ENCODE measurements at places on chromosomes 7 and 10.
A peak's percentile ranks its signal among the peaks of the same experiment; 100 is the strongest.

DNA sequence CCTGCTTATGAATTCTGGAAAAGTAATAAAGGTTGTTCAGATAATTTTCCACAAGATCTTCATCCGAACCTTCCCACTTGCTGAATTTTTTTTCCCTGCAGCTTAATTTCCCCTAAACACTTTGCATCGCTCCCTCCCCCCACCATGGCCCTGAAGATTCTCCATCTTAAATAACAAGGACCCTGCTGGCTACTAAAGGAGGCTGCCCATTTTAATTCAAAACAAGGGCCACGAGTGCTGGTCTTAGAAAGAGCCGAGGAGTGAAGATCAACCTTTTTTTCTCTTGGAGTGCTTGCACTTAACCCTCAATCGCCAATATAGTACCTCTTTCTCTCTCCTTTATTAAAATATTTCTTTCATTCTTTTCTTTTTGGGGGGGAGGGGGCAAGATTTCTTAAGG is 9.2 kb upstream of the SP8 start:
- no peak for DNase-seq

DNA sequence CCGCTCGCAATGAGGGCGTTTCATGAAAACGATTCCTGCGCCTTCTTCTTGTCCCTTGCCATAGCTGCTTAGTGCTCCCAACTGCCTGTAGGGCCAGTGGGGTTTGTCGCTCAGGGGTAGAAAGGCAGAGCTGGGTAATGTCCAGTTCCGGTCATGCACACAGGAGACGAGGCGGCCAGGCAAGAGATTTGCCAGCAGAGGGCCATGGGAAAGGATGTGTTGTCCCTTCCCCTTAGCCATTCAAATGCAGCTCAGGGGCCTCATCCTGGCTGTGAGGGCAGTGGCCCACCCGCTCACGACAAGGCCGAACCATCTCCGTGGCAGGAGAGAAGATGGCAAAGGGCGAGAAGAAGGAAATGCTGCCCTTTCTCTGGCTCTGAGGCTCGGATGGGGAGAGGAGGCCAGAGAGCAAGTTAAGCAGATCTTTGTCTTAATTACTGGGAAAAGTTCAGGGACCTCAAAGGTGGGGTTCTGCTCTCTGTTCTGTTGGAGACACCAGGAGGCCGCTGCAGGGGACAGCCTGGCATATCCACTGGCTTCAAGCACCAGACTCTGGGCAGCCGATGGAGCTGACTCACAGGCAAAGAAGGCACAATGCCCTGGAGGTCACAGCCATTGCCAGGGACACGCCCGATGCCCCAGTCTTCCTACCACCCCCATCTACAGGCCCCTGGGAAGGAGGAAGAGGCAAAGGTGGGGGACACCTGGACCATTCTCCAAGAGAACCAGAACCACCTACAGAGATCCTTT is 534.8 kb upstream of the MGMT start:
- DNase-seq: no peak

DNA sequence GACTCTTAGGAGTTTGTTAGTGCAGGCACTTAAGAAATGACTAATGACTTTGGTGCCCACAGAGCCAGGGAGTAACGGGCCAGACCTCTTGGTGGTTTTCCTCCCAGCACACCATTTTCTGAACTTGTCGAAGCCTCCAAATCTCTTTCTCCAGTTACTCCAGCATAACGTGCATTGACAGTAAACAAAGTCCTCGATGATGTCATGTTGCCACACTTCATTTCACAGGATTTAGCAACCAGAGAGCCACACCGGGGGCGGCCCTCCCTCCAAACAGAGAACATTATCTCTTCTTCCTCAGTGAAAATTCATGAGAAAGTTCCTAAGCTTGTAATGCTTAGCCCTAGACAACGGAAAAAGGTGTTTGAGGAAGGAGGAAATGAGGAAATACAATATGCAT is 4.0 kb upstream of the SVOPL start:
- no peak for DNase-seq

DNA sequence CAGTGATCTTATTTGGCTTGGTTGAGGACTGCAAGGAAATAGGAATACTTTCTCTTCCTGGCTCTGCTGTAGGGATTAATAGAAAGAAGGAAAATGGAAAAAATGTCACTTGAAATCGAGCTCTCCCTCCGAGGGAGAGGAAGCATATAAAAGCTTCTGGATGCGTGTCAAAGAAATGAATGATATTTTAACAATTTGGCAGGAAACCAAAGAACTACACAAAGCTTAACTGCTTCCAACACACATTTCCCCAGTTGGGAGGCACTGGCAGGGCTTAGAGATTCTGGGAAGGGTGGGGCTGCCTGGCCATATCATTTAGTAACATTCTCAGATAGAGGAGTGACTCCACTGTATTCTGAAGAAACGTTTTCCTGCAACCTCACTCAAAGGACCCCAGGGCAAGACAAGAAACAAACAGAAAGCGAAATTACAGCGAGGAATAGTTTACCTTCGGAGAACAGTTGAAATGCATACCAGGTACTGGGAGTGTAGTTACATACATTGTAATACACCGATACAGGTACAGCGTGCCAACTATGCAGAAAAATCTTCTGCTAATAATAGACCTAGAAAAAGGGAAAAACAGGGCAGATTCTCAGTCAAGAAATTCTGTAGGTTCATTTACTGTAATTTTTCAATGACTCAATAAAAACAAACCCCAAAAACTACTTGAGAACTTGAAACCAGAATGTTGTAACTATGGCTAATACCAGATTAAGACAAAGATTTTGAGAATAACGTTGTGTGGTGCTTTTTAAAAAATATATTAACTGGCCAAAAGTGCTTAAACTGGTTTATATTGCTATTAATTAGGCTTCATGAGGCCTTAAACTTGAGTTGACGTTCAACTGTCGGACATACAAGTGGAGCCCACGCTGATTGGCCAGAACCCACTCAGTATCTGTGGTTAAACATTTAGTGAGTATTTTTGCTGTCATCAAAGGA is 75.7 kb upstream of the ASAH2 start:
- DNase-seq: no peak

DNA sequence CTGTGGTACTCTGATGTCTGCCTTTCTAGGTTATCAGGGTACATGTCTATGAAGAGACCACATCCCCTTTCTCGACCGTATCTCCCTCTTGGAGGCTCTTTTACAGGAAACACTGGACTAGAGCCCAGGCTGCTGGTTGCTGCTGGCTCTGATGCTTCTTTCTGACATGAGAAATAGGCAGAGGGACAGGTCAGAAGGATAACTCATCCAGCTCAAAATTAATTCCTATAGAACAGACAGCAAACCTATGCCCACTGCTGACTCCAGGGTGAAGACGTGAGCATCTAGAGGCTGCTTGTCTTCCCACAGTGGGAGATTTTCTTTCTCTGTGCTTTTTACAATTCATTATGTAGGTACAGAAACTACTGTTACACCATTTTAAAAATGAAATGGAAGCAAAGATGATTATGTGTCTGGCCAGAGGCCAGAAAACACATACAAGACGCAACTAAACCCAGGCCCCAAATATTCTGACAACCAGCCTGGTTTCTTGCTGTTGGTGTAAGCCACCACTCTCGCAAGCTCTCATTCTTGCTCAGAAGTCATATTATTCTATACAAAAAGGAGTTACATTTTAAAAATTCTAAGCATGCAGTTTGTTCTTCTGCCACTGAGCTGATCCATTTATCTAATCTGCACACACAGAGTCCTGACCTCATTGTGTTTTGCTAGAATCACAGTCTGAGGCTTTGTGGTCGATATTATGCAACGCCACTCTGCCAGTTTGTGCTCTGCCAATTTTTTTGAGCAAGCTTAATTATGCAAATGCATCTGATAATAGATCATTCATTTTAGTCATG is 424.3 kb downstream of the KIF20B start:
- DNase-seq: peak; percentile 28

- DNase-seq: no peak
Measured at GRCh38 chr7:1725199-1725690, 55.2 kb downstream of the ELFN1 start.

DNA sequence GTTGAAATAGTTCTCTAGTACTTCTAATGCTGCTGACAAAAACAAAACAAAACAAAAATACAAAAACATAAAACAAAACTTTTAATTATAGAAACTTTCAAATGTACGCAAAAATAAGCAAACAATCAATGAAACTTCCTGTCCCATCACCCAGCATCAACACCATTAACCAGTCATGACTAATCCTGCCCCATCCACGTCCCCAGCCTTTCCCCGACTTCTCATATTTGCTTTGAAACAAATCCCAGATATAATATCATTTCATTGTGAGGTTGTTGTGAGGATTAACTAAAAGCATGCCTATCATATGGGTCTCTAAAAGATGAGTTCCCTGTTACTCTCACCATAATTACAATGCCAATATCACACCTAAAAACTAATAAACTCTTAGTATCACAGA is 55.7 kb downstream of the CSTF2T start:
- DNase-seq: no peak

DNA sequence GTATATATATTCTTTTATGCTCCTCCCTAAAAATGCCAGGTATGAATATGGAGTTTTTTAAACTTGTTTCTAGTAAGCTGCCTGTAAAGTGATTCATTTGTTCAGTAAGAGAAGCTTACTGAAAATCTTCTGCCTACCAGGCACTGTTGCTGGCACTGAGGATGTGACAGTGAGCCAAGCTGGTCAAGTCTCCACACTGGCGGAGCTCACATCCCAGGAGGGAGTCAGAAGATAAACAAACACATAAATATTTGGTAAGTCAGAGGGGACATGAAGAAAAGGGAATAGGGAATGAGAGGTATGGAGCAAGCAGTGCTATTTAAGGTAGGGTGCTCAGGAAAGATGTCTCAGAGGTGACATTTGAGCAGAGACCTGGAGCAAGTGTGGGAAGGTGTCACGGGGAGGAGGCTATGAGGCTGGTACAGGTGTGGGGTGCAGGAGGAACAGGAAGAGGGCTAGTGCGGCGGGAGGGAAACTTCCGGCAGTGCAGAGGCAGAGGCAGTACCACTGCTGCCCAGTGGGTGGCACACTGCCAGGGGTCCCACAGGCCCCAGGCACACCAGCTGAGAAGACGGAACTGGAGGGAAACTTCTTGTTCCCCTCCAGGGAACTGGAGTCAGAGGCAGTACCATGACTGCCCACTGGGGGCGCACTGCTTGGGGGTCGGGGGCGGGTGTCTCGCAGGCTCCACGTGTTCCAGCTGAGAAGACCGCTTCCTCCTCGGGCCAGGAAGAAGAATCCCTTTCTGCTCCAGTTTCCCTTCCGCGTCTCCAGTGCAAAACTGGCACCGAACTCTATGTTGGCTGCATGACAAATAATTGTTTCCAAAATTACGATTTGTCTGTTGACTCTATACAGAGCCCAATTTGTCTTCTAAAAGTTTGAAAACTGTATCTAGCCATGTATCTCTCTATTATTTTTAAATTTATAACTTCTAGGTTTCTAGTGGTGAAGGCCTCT is 161.0 kb downstream of the TEX36 start:
- no peak for DNase-seq

- no peak for DNase-seq
Measured at GRCh38 chr7:72069263-72069662, 342.9 kb downstream of the CALN1 start.

DNA sequence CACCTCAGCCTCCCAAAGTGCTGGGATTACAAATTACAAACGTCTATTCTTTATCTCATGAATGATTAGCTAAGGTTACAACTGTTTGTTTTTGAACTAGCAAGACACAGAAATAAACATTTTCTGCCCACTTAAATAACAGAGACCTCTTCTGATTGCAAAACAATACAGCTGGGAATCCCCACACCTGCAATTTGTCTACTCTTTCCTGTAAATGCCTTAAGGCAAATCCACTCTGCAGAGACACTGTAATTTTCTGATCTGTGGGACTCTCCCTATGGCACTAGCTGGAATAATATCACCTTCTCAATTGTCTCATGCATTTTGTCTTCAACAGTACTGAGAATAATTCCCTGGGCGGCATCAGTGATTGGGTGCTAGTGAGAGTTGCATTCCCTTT is 149.3 kb upstream of the FAM3C start:
- DNase-seq: no peak

- DNase-seq: no peak
Measured at GRCh38 chr7:12370249-12370648, 33.4 kb downstream of the VWDE start.

GRCh38 chr10:96136810-96137209 is 6.7 kb downstream of the ZNF518A start:
- no peak for DNase-seq

DNA sequence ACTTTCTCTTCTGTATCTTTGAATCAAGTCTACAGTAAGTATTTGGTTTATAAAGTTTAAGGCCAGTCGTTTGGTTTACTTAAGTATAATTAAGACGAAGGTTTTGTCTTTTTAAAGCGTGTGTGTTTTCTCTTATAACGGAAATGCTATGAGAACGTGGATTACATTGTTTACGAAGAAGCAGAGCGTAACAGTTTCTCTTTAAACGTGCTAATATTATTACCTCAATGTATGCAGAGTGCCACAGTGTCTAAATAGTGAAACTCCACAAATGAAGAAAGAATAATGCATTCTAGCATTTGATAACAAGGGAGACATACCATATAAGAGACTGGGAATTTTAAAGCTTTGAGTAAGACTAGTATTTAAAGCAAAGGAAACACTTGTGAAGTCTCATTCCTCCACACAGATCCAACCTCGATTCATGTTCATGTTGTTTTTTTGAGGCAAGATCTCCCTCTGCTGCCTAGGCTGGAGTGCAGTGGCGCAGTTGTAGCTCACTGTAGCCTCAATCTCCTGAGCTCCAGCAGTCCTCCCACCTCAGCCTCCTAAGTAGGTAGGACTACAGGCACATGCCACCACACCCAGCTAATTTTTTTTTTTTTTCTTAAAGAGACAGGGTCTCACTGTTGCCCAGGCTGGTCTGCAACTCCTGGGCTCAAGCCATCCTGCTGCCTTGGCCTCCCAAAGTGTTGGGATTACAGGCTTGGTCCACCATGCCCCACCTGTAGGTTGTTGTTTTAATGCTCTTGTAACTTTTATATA is 75.1 kb downstream of the ANKRD61 start:
- peak; percentile 30 for DNase-seq

DNA sequence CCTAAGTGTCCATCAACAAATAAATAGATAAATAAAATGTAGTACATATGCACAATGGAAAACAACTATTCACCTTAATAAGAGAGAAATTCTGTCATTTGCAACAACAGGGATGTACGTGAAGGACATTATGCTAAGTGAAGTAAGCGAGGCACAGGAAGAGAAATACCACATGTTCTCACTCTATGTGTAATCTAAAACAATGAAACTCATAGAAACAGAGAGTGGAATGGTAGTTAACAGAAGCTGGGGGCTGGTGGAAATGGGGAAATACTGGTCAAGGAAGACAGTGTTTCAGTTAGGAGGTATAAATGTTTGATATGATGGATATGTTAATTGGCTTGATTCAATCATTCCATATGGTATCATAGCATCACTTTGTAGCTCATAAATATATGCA is 43.1 kb downstream of the ARL4A start:
- DNase-seq: no peak

GRCh38 chr7:127189074-127189473 is 63.7 kb downstream of the GRM8 start:
- peak; percentile 58 for DNase-seq

GRCh38 chr10:521261-522250 is 167.9 kb downstream of the DIP2C start:
- peak; percentile 79 for DNase-seq

- DNase-seq: no peak
Measured at GRCh38 chr7:118312966-118313365, 88.5 kb downstream of the ANKRD7 start.

- no peak for DNase-seq
Measured at GRCh38 chr7:7883394-7883793, 85.2 kb upstream of the GLCCI1 start.

- DNase-seq: no peak
Measured at GRCh38 chr10:79245539-79246208, 101.6 kb upstream of the PPIF start.
